ENCODE measurements at places on chromosomes 13 and 19. TPM values are rescaled to one million over a fixed set of nuclear protein-coding genes. Genes with fewer than 3 reads are reported as not detected.

DNA sequence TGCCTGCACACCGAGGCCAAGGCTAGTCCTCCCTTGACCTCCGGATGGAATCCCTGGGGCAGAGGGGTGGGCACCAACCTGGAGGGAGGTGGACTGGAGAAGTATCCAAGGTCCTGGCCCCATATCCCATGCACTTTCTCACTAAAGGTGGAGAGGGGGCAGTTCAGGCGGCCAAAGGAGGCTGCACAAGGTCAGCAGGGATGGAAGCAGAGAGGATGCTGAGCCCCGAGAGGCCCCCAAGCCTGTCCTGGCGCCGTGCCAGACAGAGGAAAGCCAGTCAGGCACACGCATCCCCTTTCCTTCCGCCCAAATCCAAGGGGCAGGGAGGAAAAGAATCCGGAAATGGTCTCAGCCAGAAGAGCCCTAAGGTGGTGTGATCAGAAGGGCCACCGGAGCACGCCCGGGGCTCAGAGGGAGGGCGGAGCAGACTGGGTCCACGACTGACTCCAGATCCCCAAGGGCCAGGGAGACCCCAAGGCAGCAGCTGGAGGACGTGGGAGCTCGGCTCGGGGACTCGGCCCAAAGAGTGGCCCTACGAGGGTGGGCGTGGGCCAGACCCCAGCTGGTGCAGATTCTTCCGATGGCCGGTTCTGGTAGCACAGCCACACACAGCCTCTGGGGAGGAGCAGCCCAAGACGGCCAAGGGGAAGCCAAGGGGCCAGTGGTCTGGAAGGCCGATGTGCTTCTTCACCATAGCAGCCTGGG lies 60.0 kb downstream of the MLLT1 start:
- no peak for DNase-seq

DNA sequence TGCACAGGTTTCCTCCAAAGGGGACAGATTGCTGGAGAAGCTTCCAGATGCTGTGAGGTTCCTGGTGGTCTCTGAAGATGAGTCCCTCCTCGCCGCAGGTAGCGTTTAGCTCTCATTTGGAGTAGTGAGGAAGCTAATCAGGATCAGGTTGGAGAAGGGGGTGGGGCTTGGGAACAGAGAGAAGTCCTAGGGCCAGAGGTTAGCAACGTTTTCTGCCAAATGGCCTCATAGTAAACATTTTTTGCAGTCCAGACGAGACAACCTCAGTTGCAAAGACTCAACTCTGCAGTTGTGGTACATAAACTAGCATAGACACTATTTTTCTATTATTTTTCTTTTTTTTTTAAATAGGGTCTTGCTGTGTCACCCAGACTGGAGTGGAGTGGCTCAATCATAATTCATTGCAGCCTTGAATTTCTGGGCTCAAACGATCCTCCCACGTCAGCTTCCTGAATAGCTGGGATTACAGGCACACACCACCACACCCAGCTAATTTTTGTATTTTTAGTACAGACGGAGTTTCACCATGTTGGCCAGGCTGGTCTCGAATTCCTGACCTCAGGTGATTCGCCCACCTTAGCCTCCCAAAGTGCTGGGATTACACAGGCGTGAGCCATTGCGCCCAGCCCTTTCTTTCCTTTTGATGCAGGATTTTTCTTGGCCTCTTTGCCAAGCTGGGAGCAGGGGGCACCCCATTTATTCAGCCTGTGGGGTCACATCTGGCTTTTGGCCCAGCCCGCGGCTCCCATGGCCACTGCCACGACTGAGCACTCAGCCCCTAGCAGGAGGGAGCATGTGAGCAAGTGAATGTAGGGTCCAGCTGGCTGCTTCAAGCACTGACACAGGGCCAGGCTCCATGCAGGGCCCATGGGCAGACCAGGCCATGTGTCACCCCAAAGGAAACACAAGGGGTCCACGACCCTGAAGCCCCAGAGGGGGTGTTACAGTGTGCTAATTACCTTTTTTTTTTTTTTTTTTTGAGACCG lies 34.4 kb upstream of the SIN3B start:
- no peak for DNase-seq

DNA sequence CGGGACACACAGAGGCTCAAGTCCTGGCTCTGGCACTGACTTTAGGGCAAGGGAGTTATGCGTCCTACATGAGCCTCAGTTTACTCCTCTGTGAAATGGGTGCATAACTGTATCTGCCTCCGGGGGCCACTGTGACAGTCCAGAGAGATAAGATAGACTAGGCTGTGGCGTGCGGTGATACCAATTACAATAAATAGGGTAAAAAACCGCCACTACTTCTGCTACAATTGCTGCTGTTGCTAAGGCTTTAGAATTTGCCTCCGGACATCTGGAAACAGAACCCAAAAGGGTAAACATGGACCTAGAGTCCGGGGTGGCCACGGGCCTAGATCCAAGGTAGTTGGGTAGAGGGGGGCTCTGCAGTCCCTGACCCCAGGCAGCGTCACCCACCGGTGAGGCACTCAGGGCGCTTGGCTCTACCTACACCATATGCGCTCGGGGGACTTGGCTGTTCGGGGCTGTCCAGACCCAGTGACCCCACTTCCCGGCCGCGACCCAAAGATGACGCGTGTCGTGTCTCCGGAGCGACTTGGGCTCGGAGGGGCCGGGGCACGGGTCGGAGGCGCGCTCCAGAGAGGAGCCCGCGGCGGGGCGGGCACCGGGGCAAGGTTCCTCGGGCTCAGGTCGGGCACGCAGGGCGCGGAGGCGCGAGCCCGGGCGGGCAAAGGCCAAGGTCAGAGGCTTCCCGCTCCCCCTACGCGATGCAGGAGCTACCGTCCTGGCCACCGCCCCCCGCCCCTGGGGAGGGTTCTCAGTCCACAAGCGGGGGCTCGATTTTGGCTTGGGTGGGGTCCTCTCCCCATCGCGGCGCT lies 1.1 kb downstream of the INSR start:
- no peak for DNase-seq

- DNase-seq = no peak
Measured at GRCh38 chr19:38792250-38793111, 3.5 kb downstream of the LGALS7B start.

DNA sequence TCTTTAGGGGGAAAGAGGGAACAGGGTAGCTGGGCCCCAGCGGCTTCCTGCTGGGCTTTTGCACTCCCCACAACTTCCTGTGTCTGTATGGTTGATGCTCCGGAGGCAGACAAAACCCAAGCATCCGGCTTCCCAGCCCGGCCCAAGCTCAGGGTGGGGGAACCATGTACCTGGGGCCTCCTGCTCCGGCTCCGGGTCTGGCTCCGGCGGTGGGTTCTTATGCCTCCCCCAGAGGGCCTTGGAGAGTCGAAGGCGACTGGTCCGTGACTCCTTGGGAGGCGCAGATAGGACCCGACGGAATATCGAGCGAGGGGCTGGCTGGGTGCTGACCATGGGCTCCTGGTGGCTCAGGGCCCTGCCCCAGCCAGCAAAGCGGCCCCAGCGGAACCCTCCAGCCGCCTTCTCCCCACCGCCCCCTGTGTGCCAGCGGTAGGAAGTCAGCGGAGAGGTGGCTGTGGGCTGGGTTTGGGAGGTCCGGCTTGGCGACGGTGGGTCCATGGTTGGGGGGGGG lies 428 bp downstream of the RASAL3 start:
- no peak for DNase-seq

- DNase-seq = no peak
Measured at GRCh38 chr19:5985098-5985783, 7.3 kb upstream of the RANBP3 start.

DNA sequence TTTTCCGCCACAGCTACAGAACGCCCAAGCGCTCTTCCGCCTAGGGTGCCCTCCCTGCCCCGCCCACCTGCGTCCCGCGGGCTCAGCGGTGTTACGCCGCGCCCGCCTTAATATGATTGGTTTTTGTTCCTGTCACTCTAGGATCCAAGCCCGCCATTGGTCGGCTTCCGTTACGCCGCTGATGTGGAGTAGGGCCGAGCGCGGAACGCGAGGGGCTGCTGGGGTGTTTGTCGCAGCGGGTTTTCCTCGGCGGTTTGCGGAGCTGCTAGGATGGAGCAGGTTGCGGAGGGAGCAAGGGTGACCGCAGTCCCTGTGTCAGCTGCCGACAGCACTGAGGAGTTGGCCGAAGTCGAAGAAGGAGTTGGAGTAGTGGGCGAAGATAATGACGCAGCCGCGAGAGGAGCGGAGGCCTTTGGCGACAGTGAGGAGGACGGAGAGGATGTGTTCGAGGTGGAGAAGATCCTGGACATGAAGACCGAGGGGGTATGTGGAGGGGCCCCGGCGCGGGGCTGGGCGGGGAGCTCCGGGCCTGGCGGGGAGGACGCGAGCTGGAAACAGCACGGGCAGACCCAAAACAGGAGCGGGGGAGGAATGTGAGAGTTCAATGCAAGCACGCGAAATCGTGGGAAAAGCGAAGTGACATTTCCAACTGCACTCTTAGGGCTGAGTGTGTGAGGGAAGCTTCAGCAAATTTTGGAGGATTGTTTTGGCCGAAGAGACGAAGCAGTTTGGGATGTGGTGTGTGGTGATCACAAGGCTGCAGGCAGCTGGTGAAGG lies at the start of gene MPHOSPH8:
TSS of gene MPHOSPH8 (plus strand) at position 181 of the 777 bp plus-strand sequence. CDS start at position 271, 90 bp downstream.
- peak; percentile 97 for DNase-seq

DNA sequence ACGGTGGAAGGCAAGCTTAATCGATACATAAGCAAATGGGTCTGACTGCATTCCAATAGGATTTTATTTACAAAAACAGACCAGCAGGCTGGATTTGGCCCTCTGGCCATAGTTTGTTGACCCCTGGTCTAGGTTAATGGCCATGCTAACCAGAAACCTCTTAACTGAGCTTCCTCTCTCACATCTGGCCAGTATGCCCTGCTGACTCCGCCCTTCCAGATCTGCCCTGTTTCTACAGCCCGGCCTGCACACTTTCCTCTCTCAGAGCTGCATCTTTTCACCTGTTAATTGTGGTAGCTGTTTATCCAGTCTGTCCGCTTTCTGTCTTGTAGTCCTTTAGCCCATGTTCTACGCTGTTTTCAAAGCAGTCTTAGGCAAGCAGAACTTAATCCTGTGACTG lies 25.6 kb downstream of the EDNRB start:
- DNase-seq = no peak

DNA sequence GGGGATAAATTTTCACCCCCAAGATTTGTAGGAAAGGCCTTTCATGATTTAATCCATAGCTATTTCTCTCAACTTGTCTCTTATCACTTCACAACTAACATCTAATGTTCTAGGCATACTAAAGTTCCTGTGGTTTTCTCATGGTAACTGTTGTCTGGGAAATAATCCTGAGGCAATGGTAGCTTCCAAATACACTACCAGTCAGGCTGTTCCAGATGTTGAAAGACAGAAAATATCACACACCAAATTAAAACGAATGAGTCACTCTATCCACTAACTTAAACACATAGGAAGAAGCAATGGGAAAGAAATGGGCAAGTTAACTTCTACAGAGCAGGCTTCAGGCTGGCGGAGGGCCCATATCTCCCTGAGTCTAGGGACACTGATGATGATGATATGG lies 77.7 kb upstream of the MYO16 start:
- no peak for DNase-seq

- DNase-seq = peak; percentile 57
Measured at GRCh38 chr13:27406178-27406939, 18.1 kb upstream of the GTF3A start.

DNA sequence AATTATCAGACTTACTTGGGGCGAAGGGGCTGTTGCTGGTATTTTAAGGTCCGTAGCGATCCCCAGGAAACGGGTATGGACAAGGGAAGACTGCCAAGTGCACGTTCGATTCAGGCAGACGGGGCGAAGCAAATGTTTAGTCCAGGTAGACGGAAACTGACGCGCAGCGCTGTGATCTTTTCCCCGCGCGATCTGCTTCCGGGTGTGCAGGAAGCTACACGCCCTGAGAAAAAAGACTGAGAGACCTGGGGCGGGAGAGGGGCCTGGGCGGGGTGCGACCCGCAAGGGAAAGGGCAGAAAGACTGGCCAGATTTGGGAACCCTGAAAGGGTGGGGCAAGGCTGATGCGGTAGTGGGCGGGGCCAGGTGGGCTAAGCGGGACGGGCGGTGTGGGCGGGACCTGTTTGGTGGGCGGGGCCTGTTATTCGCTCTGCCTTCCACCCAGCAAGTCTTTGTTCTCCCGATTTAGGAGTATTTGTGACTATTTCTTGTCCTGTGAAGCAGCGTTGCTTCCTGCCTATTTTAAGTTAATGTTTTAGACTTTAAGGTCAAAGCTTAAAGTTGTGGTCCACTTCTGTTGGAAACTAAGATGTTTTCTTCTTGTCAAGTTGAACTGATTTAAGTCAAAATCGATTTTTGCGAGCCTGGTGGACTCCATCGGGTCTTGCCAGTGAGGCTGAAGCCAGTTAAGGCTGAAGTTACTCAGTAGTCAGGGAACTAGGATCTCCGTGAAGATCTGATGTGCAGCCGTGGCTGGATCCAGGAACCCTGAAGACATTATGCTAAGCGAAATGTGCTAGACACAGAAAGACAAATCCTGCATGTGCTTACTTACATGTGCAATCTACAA lies at the start of gene ZNF836:
TSS of gene ZNF836 (minus strand) at position 301 of the 849 bp plus-strand sequence. CDS start 3,549 bp downstream, outside the sequence.
- peak; percentile 85 for DNase-seq

GRCh38 chr19:5903056-5903623 lies 450 bp downstream of the NDUFA11 start:
- DNase-seq = no peak

DNA sequence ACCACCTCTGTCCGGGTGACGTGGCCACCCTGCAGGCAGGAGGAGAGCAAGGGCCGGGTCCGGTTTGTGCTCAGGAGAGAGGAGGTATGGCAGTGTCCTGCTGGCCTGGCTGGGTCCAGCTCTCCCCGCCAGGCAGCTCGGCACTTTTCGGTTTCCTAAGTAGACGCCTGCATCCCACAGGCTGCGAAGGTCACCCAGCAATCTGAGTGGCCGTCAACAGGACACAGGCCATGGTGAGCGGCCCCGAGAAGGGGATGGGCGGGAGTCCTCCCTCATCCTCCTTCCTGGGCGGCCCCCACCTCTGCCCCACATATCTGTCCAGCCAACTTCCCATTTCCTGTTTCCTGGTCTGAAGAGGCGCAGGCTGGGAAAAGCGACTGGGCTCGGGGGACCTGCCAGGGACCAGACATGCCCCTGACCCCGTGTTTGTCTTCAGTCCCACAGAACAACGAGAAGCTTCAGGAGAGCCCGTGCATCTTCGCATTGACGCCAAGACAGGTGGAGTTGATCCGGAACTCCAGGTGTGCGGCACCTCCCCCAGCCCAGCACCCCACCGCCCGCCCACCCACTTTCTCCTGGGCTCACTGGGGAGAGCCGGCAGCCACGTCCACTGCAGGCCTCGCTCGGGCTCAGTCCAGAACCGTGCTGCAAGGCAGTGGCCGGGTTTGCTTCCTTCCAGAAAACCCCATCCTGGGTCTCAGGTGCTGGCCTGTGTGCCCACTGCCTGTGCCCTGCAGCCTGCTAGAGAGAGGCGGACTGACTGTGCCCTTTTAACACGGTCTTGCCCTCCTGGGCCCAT lies 16.3 kb downstream of the PIAS4 start:
- DNase-seq = no peak

- DNase-seq = no peak
Measured at GRCh38 chr13:81916461-81916860, 1575.5 kb upstream of the SPRY2 start.

PABPC3 gene
- 0.59 TPM for total RNA-seq

KLK12 gene
- not detected for total RNA-seq

ZNF66 gene
- 10.1 TPM for total RNA-seq

CBARP gene
- total RNA-seq = 7.3 TPM

MYPOP gene
- total RNA-seq = 18.1 TPM

COX6B2 gene
- 0.35 TPM for total RNA-seq
